ENCODE measurements at places on chromosomes 2 and 18.

DNA sequence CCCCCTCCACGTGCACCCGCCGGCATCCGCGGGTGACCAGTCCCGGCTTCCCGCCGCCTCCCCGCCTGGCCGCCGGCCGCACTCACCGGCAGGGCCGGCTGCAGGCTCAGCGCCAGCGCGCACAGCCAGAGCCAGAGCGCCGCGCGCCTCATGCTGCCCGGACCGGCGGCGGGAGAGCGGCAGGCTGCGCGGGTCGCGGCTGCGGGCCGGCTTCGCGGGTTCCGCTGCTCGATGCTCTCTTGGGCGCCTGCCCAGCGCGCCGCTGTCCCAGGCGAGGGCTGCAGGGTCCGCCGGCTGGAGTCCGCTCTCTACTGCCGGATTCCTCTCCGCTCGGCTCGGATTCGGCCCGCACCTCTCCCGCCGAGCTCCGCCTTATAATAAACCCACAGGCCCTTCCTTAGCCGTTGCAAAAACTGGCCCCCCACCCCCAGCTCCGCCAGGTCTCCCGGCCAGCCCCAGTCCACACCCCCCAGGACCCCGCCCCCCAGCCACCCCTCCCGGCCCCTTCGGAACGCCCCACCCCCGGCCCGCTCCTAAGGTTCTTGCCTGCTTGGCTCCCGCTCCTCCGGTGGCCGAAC lies at the start of gene SDC1:
TSS of gene SDC1 (minus strand) at position 415 of the 578 bp plus-strand sequence. CDS start at position 152, 263 bp downstream.
- DNase-seq: no peak

DNA sequence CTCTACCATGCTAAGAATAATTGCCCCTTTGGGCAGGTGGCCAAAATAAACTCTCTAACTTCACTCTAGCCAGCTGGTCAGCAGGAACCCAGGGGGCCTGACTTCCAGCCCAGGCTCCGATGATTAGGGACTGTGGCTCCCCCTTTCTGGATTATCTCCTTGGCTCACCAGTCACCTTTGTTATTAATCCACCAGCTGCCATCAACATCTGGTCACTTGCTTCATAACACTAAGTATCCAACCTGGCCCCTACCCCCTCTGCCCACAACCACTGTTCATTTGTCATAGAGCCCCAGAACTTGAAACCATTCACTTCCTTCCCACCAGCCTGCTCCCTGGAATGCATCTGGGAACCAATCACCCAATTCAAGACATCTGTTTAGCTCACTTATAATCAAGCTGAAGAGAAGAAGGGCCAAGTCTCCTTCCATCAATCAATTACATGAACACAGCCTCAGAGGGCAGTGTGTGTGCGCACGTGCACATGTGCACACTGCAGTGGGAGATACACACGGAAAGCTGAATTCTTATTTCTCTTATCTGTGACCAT lies 215.1 kb downstream of the ALK start:
- DNase-seq: no peak

DNA sequence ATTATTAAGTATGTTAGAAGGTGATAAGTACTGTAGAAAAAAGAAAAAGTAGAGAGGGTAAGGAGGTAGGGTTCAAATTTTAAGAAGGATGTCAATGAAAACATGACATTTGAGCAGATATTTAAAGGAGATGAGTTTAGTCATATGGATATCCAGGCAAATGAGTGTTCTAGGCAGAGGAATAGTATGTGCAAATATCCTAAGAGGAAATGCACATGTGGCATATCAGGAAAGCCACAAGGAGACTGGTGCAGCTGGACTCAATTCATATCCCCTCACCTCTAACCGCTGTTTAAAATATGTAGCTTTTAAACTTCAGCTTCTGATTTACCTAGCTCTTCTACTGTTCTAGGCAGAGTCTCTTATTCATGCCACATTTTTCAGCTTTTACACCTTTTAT lies 9.5 kb downstream of the AGPS start:
- no peak for DNase-seq

DNA sequence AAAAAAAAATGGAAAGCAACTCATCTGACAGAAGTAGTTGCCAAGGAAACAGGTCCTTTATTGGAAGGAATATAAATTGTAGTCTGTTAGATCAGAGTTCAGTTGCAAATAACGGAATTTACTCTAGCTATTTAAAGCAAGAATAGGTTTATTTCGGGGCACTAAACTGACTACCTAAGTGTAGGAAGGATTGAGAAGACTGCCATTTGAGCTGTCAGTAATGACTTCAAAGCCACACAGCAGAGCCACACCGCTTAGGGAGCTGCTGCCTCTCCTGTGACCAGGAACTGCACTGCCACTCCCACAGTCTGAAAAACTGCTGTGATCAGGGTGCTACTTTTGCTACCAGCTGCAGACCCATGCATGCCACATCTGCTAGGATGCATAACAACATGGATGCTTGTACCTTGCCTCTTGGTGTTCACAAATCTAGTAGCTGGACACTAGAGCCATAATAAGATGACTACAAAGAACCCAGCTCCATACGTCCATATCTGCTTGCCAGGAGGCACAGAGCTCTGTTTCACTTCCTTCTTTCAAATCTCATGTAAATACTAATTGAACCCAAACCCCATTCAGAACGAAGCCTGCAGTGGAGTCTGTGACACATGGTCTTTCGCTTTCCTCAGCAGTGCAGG lies 2.2 kb downstream of the DSG2 start:
- no peak for DNase-seq

GRCh38 chr2:209424199-209424701 lies 403 bp downstream of the MAP2 start:
- no peak for DNase-seq

DNA sequence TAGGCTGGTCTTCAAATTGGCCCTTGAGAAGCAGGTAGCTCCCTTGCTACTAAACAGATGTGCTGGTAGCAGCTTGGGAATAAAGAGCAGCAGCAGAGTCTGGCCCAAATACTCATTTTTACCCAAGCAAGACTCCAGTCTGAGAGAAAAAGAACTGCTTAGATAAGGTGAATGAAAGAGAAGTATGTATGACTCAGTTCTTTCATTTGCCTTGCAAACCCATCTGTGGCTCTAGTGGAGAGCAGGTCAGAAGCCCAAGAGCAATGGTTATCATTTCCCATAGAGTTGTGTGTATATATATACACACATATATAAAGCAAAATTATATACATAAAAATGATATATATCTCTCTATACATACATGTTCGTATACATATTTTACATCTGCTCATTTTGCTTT lies 80.3 kb downstream of the CAMKMT start:
- no peak for DNase-seq

- no peak for DNase-seq
These were observed 55.5 kb downstream of the SEPTIN10 start for GRCh38 chr2:109558076-109558882.

DNA sequence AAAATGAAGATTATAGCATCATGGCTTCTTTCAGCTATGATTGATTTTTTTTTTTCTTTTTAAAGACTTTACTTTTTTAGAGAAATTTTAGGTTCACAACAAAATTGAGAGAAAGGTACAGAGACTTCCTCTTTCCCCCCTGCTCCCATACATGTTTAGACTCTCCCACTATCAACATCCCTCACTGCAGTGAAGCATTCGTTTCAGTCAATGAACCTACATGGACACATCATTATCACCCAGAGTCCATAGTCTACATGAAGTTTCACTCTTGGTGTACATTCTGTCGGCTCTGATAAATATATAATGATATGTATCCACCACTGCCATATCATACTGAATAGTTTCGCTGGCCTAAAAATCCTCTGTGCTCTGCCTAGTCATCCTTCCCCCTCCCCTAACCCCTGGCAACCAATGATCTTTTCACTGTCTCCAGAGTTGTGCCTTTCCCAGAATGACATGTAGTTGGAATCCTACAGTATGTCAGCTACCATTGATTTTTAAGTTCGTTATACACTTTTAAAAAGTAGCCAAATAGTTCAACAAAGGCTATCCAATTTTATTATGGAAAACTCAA lies 86.8 kb downstream of the GPD2 start:
- DNase-seq: no peak

- no peak for DNase-seq
These were observed 16.4 kb upstream of the LCT start for GRCh38 chr2:135853401-135853800.

- DNase-seq: no peak
These were observed 72.7 kb upstream of the FOSL2 start for GRCh38 chr2:28320009-28320365.

GRCh38 chr2:95315801-95316411 lies 18.8 kb downstream of the KCNIP3 start:
- peak; percentile 37 for DNase-seq

GRCh38 chr2:164922134-164922533 lies 33.2 kb downstream of the SLC38A11 start:
- DNase-seq: no peak

GRCh38 chr18:5964996-5965395 lies 69.7 kb upstream of the TMEM200C start:
- DNase-seq: no peak

- no peak for DNase-seq
These were observed 90.5 kb downstream of the ICOS start for GRCh38 chr2:204027091-204027490.

DNA sequence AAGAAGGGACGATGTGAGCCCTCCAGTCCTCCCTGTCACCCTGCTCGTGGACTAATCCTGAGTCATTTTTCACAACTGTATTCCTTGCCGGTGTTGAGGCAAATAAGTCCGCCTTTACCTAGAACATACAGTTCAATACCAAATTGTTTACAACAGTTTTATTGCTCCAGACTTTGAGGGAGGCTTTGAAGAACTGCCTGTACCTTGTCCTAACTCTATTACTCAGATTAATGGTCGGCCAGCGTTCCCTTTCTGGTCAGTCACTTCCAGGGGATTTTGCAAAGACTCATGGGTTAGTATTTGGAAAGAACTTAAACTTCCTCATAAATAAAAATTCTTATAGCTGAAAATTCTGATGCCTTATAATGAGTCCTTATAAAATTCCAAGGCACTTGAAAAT lies 85.1 kb upstream of the ZNF532 start:
- no peak for DNase-seq

GRCh38 chr2:196372811-196373664 lies 201.7 kb upstream of the STK17B start:
- no peak for DNase-seq
